Activated B cell treated with CpG ODN at 0.5 μM for 24 hours (primary cell): ENCODE measurements at places on chromosomes 1 and 21. TPM values are rescaled to one million over a fixed set of nuclear protein-coding genes. Genes with fewer than 3 reads are reported as not detected.

- no peak for DNase-seq
- peaks cover 20% of the 10 kb centered on the region for H3K4me1 ChIP-seq
- H3K4me3 ChIP-seq: no peak overlapping the region
Measured at GRCh38 chr1:33272930-33273329, 16.6 kb downstream of the ZNF362 start.

Gene ERICH3
- total RNA-seq: 0.44 and 0.49 TPM in 2 replicates

DNA sequence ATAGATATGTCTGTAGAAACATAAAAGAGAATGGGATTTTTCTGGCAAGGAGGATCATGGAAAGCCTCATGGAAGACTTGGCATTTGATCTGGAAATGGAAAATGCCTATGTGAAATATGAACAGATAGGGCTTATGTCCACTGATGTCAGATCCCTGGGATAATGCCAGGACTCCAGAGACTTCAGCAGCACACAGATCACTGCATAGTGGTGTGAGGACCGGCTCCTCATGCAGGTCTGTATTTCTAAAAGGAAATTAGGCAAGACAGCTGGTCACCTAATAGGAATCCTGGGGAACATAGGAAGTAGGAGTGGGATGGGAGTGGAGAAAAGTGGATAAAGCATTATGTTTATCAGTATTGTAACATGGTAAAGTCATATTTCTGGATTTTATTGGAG is 56.8 kb upstream of the IPO9 start:
- H3K27ac ChIP-seq: no peak overlapping the region
- no peaks in the 10 kb centered on the region for H3K4me1 ChIP-seq
- peaks cover 16% of the 10 kb centered on the region for H3K27me3 ChIP-seq

Gene HRNR
- not detected in 2 replicates for total RNA-seq

DNA sequence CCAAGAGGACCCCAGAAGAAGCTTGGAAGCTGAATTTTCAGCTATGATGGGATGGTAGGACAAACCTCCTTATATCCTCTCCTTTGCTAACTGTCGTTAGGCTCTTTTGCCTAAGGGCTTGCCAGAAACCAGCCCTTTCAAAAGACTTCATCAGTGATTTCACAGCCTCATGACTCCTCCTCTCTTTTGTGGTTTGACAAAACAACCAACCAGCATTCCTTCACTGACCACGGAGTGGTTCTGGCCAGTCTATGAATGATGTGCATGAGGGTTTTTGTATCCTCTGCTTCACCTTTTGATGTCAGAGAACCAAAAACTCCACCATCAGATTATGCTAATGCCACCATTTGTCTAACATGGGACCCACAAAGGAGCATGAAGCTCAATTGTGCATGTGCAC is 116.9 kb upstream of the COA6 start:
- H3K4me3 ChIP-seq: no peak overlapping the region
- H3K4me1 ChIP-seq: no peaks in the 10 kb centered on the region
- peaks cover 20% of the 10 kb centered on the region for H3K27me3 ChIP-seq
- H3K27ac ChIP-seq: no peak overlapping the region
- no peak for DNase-seq
- H3K36me3 ChIP-seq: no peaks in the 10 kb centered on the region

DNA sequence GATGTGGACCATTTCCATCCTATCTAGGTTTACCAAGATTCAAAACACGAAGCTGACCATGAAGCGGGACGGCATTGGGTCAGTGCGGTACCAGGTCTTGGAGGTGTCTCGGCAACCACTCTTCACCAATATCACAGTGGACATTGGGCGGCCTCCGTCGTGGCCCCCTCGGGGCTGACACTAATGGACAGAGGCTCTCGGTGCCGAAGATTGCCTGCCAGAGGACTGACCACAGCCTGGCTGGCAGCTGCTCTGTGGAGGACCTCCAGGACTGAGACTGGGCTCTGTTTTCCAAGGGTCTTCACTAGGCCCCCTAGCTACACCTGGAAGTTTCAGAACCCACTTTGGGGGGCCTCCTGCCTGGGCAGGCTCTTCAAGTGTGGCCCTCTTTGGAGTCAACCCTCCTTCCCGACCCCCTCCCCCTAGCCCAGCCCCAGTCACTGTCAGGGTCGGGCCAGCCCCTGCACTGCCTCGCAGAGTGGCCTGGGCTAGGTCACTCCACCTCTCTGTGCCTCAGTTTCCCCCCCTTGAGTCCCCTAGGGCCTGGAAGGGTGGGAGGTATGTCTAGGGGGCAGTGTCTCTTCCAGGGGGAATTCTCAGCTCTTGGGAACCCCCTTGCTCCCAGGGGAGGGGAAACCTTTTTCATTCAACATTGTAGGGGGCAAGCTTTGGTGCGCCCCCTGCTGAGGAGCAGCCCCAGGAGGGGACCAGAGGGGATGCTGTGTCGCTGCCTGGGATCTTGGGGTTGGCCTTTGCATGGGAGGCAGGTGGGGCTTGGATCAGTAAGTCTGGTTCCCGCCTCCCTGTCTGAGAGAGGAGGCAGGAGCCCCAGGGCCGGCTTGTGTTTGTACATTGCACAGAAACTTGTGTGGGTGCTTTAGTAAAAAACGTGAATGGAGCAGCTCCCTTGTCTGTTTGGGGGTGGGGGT is 864 bp upstream of the CCDC24 start:
- H3K4me1 ChIP-seq: peaks cover 36% of the 10 kb centered on the region
- peak overlapping the region; percentile 88 for H3K27ac ChIP-seq

Gene ATP6V0B
- 75.5 and 80.9 TPM in 2 replicates for total RNA-seq

GRCh38 chr1:185376840-185377635 is 60.0 kb upstream of the IVNS1ABP start:
- DNase-seq: no peak
- H3K27ac ChIP-seq: no peak overlapping the region
- H3K4me3 ChIP-seq: no peak overlapping the region
- no peaks in the 10 kb centered on the region for H3K27me3 ChIP-seq
- peaks cover 12% of the 10 kb centered on the region for H3K4me1 ChIP-seq

- no peak overlapping the region for H3K27ac ChIP-seq
- no peaks in the 10 kb centered on the region for H3K36me3 ChIP-seq
- no peaks in the 10 kb centered on the region for H3K4me1 ChIP-seq
Measured at GRCh38 chr21:44751799-44752636, 40.6 kb upstream of the TSPEAR start.

- H3K36me3 ChIP-seq: no peaks in the 10 kb centered on the region
- H3K4me3 ChIP-seq: no peak overlapping the region
- no peaks in the 10 kb centered on the region for H3K4me1 ChIP-seq
- H3K27ac ChIP-seq: no peak overlapping the region
Measured at GRCh38 chr1:12739613-12740012, 6.4 kb upstream of the CFAP107 start.

DNA sequence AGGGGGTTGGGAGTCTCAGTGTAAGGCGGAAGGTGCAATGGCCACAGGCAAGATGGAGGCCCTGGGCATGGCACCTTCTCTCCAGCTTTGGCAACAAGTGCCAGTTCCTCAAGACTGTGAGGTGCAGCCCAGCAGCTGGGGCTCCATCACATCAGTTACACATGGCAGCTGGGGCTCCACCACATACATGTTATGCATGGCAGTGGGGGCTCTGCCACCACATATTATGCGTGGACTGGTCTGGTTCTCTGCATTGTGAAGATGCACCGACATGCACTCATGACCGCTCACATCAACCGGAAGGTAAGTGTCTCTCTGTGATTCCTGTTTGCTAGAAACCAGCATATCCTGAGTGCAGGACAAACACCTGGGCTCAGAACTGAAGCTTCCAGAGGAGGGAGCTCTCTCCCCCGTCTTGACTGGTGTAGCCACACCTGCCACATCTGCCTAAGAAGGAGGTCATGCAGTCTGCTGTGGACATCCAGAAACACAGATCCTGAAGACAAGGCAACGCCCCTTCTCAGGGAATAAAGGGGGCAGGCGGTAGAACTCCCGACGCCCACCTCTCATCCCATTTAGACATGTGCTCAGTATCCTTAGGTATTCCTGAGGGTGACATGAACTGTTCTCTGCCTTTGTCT is 104.1 kb upstream of the TMPRSS2 start:
- H3K27ac ChIP-seq: no peak overlapping the region
- H3K27me3 ChIP-seq: peaks cover 22% of the 10 kb centered on the region
- no peak overlapping the region for H3K4me3 ChIP-seq
- no peak for DNase-seq
